ENCODE measurements at places on chromosomes 6 and 20. TPM values are rescaled to one million over a fixed set of nuclear protein-coding genes. Genes with fewer than 3 reads are reported as not detected.

LTV1 gene
- 19.4 TPM for polyA plus RNA-seq

PLCB1 gene
- polyA plus RNA-seq: 10.5 TPM

SGK2 gene
- 0.57 TPM for polyA plus RNA-seq

MAK gene
- not detected for polyA plus RNA-seq

TAGAP gene
- not detected for polyA plus RNA-seq

CENPW gene
- polyA plus RNA-seq: 8.8 TPM

LINC00237 gene
- not detected for polyA plus RNA-seq

PTCRA gene
- not detected for polyA plus RNA-seq

SLC39A7 gene
- 138 TPM for polyA plus RNA-seq

NKAIN4 gene
- polyA plus RNA-seq: not detected

LST1 gene
- not detected for polyA plus RNA-seq

RCAN2 gene
- not detected for polyA plus RNA-seq

NFYA gene
- polyA plus RNA-seq: 9.7 TPM

CEBPB gene
- polyA plus RNA-seq: 13.2 TPM

RUNX2 gene
- polyA plus RNA-seq: 3.5 TPM

MOG gene
- polyA plus RNA-seq: not detected

SSTR4 gene
- polyA plus RNA-seq: not detected

SIRPB1 gene
- 0.19 TPM for polyA plus RNA-seq

PLN gene
- polyA plus RNA-seq: not detected

PRSS16 gene
- 0.07 TPM for polyA plus RNA-seq

ULBP3 gene
- 4.6 TPM for polyA plus RNA-seq

CST3 gene
- 328 TPM for polyA plus RNA-seq

RPRD1B gene
- 13.3 TPM for polyA plus RNA-seq

BYSL gene
- polyA plus RNA-seq: 31.1 TPM

DSP gene
- polyA plus RNA-seq: 0.02 TPM

ANKRD6 gene
- polyA plus RNA-seq: 2.6 TPM

CUL7 gene
- polyA plus RNA-seq: 59.6 TPM

TJAP1 gene
- polyA plus RNA-seq: 39.5 TPM

MATN4 gene
- 0.16 TPM for polyA plus RNA-seq

ATP9A gene
- polyA plus RNA-seq: 11.0 TPM

DDO gene
- polyA plus RNA-seq: 1.3 TPM

B3GAT2 gene
- polyA plus RNA-seq: 0.02 TPM

WFDC9 gene
- not detected for polyA plus RNA-seq

SAMD10 gene
- 11.0 TPM for polyA plus RNA-seq

HLA-B gene
- polyA plus RNA-seq: 18.9 TPM

SLC26A8 gene
- not detected for polyA plus RNA-seq

HLA-DQB1 gene
- not detected for polyA plus RNA-seq

HRH3 gene
- polyA plus RNA-seq: 0.02 TPM

OR2H1 gene
- polyA plus RNA-seq: not detected

CLPSL1 gene
- not detected for polyA plus RNA-seq

Measured in SK-N-SH (cell line).